ENCODE measurements at places on chromosomes 1 and 21. TPM values are rescaled to one million over a fixed set of nuclear protein-coding genes. Genes with fewer than 3 reads are reported as not detected.

REN gene
- not detected for total RNA-seq

BATF3 gene
- total RNA-seq = 0.42 TPM

LHX8 gene
- not detected for total RNA-seq

IRF6 gene
- total RNA-seq = 0.59 TPM

MRPS6 gene
- 11.9 TPM for total RNA-seq

CFAP74 gene
- total RNA-seq = not detected
